ENCODE measurements at places on chromosomes 2 and 18.

- DNase-seq: no peak
Measured at GRCh38 chr18:73923866-73924265, 223.8 kb downstream of the FBXO15 start.

DNA sequence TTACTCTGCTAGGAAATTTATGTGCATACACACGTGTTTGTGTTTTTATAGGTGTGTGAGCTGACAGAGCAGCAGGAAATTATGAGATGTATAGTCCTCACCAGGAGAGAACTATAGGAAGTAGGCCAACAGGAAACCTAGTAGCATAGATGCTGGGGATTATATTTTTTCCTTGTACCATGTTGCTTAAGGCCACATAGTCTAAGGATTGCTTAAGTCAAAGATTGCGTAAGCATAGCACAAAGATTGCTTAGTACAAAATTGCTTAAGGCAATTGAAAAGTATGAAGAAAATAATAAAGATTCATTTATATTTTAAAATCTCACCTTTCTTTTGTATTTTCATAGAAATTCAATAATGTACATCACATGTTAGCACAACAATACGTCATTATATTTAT, 18.7 kb upstream of the CCDC102B start:
- DNase-seq: no peak

GRCh38 chr2:220127876-220128275, 500.4 kb downstream of the SLC4A3 start:
- DNase-seq: no peak

DNA sequence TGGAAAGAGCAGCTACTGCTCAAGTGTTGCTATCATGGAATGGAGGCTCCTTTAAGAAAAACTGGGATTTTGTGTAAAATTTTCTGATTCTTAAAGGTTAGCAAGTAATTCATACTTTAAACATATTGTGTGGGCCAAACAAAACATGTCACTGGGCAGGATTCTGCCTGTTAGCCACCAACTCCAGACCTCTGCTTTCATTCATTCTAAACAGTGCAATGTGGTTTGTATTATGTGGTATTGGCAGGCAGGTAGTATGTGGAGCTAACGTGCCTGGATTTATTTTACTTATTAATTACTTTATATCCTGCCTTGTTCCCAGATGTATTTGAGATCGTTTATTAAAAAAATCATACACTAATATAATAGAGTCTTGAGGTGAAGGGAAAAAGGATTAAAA, 1521.3 kb upstream of the ACVR2A start:
- no peak for DNase-seq

DNA sequence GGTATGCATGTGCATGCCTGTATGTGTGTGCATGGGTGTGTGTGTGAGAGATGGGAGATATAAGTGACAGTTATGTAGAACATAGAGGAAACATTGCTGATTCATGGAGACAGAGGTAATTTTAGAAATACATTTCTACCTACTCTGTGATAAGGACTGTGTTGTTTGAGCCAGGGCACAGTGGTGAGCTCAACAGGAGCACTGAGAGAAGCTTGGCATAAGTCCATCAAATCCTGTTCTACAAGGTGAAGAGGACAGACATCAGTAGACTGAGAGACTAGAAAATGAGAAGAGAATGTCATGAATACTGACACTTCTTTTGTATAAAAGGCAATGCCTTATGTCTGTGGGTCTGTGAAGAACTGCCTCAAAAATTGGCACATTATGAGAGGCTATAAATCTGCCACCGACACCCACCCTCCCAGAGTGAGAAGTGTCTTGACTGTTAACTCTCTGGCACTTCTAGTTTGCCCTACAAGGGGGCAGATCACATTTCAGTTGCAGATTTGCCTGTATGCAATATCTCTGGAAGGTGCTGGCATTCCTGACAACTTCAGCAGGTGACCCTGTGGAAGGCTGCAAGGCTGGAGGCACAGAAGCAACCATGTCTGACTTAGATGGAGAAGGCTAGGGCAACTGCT, 962.3 kb upstream of the NRXN1 start:
- no peak for DNase-seq

GRCh38 chr18:37361335-37362157, 204.1 kb downstream of the CELF4 start:
- no peak for DNase-seq

DNA sequence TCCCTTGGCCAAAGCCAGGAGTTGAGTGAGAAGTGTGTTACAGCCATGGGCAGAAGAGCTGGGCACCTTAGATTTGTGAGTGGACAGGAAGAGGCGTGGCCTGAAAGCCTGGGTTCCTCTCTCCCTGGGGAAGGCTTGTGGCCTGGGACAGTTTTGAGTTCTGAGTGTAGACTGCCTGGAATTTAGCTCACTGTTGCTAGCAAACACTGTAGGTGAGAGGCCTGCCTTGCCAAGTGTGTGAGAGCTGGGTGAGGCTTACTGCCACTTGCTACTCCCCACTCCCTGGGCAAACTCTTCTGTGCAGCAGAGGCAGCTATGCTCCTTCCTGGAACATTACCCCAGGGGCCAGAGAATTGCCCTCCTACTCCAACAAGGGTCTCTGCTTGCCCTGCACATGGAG, 150.0 kb upstream of the GALNT5 start:
- DNase-seq: no peak

DNA sequence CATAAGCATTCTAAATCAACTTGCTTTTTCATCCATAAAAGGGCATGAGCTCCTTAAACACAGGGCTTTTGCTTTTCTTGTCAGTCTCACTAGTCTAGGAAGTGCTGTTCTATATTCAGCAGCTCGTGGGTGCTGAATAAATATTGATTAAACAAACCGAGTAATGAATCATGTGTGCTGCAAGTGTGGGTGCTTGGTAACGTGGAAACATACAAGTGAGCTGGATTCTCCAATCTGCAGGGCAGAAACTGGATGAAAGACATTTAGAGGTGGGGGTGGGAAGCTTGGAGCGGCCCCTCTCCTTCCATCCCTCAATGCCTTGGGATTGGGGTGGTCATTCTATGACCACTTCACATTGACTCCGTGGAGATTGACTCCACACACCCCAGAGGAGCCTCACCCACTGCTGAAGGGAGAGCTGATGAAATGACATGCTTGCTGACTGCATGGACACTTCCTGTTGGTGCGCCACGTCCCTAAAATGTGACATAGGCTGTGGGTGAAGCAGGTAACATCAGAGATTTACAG, 114.6 kb downstream of the DOCK10 start:
- peak; percentile 53 for DNase-seq

DNA sequence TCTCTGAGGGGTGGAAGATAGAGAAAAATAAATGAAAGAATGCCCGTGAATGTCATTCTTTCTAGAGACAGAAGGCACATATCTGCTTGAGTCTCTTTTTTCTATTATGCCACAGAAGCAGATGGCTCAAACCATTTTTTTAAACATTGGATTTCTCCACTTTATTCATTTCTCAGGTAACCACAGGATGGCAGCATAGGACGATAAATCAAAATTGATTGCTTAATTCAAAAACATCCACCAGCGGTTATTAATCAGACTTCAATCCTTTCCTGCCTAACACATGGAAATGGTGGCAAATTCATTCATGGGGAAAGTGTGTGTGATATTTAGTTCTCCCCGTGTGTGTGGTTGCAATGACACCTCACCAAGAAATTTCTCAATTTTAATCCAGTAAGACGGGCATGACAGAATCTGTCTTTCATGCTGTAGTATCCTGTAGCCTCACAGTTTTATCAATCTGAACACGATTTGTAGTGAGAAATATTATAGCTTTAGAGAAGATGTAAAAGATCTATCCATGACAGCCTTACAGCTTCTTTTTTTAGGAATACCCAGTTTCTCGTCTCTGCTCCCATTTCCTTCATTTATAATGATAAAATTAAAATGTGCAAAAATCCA, 72.2 kb downstream of the DSC3 start:
- DNase-seq: no peak

GRCh38 chr2:239704737-239705136, 303.9 kb upstream of the HDAC4 start:
- no peak for DNase-seq

DNA sequence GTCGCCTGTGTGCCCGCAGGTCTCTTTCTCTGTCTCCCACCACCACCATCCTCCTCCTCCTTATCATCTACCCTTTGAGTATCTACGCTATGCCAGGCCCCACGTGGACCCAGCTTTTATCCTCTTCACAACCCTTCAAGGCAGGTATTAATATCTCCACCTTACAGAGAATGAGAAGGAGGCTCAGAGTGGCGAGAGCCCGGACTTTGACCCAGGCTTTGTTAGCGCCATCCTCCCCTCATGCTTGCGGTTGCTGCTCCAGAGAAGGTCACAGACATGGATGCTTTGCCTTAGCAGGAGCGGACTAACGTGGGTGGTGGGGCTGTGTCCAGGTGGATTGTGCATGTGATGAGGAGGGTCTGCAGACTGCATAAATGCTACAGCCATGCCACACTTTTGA, 119.8 kb downstream of the CELF4 start:
- DNase-seq: no peak

DNA sequence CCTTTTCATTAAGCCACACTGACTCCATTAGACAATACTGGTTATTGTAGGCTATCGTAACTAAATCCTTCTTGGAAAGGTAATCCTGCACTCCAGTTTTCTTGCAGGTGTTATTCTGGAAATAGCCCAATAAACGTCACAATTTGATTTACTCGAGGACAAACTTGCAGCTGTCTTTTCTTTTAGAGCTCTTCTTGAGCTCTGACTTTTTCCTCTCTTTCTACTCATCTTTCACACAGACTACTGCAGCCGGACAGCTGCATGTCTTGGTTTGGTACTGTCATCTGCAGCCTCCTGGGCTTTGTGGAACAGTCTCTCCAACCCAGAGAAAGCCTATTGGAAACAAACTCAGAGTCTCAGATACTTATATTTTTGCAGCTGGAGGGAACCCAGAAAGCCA, 23.0 kb upstream of the MSGN1 start:
- DNase-seq: no peak

DNA sequence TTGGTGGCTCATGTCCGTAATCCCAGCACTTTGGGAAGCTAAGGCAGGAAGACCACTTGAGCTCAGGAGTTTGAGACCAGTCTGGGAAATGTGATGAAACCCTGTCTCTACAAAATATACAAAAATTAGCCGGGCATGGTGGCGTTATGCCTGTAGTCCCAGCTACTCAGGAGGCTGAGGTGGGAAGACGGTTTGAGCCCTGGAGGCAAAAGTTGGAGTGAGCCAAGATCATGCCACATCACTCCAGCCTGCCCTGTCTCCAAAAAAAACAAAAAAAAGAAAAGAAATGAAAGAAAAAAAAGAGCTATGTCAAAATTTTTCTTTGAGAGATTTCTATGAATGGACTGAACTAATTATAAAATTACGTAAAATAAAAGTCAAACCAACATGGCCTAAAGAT, 34.7 kb downstream of the ROCK2 start:
- DNase-seq: no peak

- DNase-seq: no peak
Measured at GRCh38 chr2:199989822-199990221, 34.4 kb downstream of the MAIP1 start.

DNA sequence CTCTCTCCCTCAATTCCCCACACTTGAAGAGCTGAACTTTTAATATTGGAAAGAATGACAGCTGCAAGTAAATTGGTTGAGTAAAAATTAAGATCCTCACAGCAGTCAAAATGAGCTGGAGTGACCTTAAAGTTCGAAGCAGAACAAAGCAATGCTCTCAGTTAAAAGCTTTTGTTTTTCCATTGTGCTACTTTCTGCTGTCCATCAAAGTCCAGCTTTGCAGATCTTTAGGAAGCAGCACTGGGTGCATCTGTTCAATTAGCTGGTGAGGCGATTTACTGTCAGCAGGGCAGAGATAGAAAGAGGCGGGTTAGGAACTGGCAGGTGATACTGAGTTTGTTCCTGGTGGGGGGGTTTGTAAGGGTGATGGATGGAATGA, 834.8 kb downstream of the CPS1 start:
- no peak for DNase-seq

GRCh38 chr2:19632403-19632991, 269.3 kb downstream of the TTC32 start:
- no peak for DNase-seq

DNA sequence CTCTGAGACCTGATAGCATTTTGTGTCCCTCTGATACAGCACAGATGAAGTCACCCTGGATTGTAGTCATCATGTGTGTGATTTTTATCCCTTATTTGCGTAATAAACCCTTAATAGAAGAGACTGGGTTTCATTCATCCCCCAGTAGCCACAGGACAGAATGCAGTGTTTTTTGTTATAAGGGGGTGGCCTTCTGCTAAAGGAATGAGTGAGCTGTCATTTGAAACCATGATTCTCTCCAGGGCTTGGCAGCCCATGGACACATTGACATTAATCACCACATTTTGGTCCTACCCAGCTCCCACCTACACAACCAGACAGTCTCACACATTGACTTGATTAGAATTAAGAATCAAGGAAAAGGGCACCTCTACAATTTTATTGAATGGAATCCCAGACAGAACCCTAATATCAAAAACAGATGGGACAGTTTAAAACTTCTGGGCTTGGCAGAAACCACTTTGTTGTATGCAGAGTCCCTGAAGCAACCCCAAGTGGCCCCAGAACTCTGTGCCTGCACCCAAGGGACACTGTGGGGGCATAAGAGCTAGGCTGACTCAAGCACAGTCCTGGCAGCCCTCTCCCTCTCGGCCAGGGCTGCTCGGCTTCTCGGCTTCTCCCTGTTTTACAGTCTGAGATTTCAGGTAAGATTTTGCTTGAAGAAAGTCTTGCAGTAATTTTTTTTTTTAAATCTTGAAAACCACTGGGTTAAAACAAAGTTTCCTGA, 254.0 kb upstream of the SLC14A2 start:
- DNase-seq: no peak

- DNase-seq: no peak
Measured at GRCh38 chr2:147172493-147173188, 672.2 kb upstream of the ACVR2A start.

GRCh38 chr2:216215658-216216390, 106.7 kb downstream of the XRCC5 start:
- no peak for DNase-seq

- no peak for DNase-seq
Measured at GRCh38 chr2:125560855-125561254, 1095.1 kb upstream of the GYPC start.

DNA sequence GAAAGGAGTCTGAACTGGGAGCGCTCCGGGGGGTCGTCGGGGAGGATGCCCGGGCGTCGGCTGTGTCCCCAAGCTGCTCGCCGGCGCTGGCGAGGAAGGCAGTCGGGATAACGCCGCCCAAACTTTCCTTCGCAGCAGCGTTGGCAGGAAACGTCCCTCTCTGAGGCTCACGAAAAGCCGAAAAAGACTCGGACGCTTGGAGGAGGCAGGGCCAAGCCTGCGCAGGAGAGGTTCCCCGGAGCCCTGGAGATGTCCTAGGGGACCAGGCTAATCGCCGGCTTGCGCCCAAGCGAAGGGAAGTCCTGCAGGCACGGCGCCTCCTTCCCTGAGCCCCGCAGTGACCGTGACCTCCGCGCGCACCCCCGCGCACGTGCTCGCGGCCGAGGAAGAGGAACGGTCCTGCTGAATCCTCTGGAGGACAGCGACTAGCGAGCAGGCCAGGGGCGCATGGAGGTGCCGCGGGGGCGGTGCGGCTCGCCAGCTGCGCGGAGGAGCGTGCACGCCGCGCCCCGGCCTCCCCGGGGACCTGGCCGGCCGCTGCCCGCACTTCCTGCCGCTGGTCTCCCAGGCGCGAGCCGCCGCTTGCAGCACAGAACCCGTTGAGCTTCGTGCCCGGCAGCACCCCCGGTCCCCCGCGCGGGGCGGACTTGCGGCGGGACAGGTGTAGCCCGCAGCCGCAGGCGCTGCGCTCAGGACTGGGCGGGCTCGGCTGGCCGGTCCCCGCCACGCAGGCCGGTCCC, at the start of gene SH3RF3:
TSS of gene SH3RF3 (plus strand) at position 590 of the 740 bp plus-strand sequence.
- DNase-seq: no peak

GRCh38 chr2:199136681-199137080, 321.1 kb downstream of the SATB2 start:
- no peak for DNase-seq
